ENCODE measurements at places on chromosomes 7 and 10. TPM values are rescaled to one million over a fixed set of nuclear protein-coding genes. Genes with fewer than 3 reads are reported as not detected.

Gene GDF2
- not detected for total RNA-seq

Gene SMIM30
- total RNA-seq, result 55.5 TPM

Gene ARMH3
- total RNA-seq, result 21.9 TPM

Gene UNC5B
- total RNA-seq, result not detected

Gene RBAK
- 11.3 TPM for total RNA-seq

Gene ZNF365
- total RNA-seq, result not detected

Gene PPP1R3A
- total RNA-seq, result not detected

Gene IL2RA
- 698 TPM for total RNA-seq

Gene SAMD9L
- total RNA-seq, result 21.5 TPM

DNA sequence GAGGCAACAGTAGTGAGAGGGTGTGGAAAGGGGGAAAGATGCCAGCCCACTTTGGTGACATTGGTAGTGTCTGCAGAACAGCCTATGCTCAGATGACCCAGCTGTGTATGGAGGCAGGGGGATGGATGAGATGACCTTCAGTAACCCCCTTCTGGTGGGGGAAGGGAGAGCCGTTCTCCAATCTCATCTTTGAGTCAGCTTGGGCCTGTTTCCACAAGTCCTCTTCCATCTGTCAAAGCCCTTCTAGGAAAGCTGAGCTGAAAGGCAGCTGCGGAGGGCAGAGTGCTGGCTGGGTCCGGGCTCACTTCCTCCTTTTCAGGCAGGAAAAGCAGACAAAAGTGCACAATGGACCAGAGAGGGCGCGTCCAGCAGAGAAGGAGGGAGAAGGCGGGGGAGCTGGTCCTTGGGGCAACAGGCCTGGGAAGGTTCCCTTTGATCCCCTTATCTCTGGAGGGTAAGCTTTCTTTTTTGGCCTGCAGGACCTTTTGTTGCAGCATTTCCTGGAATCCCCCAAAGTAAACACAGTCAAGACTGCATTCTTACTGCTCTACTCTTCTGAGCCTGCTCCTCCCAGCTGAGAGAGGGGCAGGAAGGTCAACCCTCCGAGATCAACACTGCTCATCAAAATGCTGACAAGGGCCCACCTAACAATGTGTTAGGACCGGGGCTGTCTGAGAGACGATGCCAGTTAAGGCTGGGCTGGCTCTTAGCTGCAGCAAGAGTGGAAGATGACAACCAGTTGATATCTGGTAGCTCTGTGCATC is 1.2 kb upstream of the LRMDA start:
- DNase-seq, result no peak
- no peak overlapping the region for H3K27ac ChIP-seq
- H3K4me3 ChIP-seq, result no peak overlapping the region
- H3K4me1 ChIP-seq, result no peaks in the 10 kb centered on the region
- H3K27me3 ChIP-seq, result peaks cover 59% of the 10 kb centered on the region

GRCh38 chr10:70921285-70921684 is 32.9 kb upstream of the PCBD1 start:
- no peaks in the 10 kb centered on the region for H3K27me3 ChIP-seq
- DNase-seq, result no peak
- H3K36me3 ChIP-seq, result no peaks in the 10 kb centered on the region

GRCh38 chr7:53218730-53219504 is 183.5 kb downstream of the POM121L12 start:
- no peak overlapping the region for H3K4me3 ChIP-seq
- H3K4me1 ChIP-seq, result no peaks in the 10 kb centered on the region
- DNase-seq, result no peak
- H3K27ac ChIP-seq, result no peak overlapping the region
- no peaks in the 10 kb centered on the region for H3K36me3 ChIP-seq

- no peaks in the 10 kb centered on the region for H3K27me3 ChIP-seq
- H3K4me3 ChIP-seq, result no peak overlapping the region
- peaks cover 38% of the 10 kb centered on the region for H3K4me1 ChIP-seq
- H3K36me3 ChIP-seq, result peaks cover 52% of the 10 kb centered on the region
- no peak for DNase-seq
- H3K27ac ChIP-seq, result no peak overlapping the region
Observed at GRCh38 chr7:7219216-7219615, 36.9 kb downstream of the C1GALT1 start.

- no peak overlapping the region for H3K27ac ChIP-seq
- H3K4me1 ChIP-seq, result peaks cover 2% of the 10 kb centered on the region
- DNase-seq, result no peak
- H3K27me3 ChIP-seq, result no peaks in the 10 kb centered on the region
- no peak overlapping the region for H3K4me3 ChIP-seq
Observed at GRCh38 chr7:30084212-30084611, 50.6 kb upstream of the MTURN start.

DNA sequence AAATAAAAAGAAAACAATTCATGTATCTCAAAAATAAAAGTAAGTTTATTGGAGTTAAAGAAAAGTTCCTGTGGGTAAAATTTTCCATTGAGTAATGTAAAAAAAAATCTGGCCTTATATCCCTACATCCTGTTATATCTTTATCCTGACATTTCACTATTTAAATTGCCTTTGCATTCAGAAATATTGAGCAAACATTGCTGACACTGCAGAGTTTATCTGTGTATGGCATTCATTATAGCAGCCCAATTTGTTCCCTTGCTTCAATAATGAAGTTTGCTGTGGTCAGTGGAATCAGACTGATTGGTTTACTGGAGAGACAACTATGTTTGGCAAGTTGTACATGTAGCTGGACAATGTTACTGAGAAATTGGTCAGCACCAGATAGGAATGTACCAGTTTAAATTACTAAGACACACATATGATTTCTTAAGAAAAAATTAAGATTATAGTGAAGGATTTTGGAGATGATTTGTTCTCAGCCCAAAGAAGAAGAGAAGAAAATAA is 271.7 kb downstream of the ANKRD7 start:
- no peak overlapping the region for H3K27ac ChIP-seq
- no peaks in the 10 kb centered on the region for H3K27me3 ChIP-seq
- no peak overlapping the region for H3K4me3 ChIP-seq
- DNase-seq, result no peak

DNA sequence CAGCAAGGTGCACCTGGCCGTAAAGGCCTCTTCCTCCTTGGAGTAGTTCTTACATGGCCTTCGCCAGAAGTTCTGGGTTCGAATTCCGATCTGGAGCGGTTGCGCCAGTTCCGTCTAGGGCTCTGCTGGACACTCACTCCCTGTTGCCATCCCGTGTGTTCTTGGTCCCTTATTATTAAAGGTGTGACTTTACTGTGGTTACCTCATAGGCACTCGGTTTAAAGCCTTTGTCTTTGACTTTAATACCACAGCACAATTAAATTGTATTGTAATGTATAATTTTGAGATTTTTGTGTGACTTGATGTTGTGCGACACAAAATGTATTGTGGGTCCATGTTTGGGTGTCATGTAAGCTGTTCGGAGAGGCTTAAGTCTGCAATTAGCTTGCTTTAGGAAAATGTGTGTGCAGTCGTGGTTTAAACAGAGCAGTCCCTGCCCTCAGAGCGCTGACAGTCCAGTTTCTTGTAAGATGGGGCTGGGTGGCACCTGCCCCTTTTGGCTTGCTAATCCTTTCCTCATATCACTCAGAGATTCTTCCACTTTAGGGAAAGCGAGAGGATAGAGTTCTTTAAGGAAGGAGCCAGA is 919 bp downstream of the INPP5F start:
- H3K4me1 ChIP-seq, result peaks cover 51% of the 10 kb centered on the region
- H3K4me3 ChIP-seq, result peak overlapping the region; percentile 90
- no peak for DNase-seq
- H3K36me3 ChIP-seq, result peaks cover 28% of the 10 kb centered on the region

DNA sequence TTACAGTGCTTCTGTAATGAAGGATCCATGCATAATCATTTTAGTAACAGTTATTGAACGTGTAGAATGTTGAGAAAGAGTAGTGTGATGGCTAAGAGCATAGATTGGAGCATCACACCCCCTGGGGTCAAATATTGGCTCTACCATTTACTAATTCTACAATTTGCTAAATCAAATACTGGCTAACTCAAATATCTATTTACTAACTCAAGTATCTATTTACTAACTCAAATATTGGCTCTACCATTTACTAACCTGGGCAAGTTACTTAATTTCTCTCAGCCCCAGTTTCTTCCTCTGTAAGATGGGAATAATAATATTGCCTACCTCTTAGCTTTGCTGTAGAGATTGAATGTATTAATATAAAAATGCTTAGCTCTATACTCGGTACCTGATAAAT is 64.0 kb downstream of the CDK14 start:
- H3K36me3 ChIP-seq, result no peaks in the 10 kb centered on the region
- H3K4me1 ChIP-seq, result no peaks in the 10 kb centered on the region
- DNase-seq, result no peak

DNA sequence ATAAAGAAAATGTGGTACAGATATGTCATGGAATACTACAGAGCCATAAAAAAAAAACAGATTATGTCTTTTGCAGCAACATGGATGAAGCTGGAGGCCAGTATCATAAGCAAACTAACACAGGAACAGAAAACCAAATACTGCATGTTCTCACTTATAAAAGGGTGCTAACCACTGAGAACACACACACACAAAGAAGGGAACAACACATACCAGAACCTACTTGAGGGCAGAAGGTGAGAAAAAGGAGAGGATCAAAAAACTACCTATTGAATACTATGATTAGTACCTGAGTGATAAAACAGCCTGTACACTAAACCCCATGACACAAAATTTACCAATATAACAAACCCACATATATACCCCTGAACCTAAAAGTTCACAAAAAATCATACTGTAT is 144.6 kb downstream of the TPK1 start:
- no peak overlapping the region for H3K4me3 ChIP-seq
- H3K36me3 ChIP-seq, result peaks cover 10% of the 10 kb centered on the region
- no peak overlapping the region for H3K27ac ChIP-seq
- no peaks in the 10 kb centered on the region for H3K27me3 ChIP-seq
- DNase-seq, result no peak

DNA sequence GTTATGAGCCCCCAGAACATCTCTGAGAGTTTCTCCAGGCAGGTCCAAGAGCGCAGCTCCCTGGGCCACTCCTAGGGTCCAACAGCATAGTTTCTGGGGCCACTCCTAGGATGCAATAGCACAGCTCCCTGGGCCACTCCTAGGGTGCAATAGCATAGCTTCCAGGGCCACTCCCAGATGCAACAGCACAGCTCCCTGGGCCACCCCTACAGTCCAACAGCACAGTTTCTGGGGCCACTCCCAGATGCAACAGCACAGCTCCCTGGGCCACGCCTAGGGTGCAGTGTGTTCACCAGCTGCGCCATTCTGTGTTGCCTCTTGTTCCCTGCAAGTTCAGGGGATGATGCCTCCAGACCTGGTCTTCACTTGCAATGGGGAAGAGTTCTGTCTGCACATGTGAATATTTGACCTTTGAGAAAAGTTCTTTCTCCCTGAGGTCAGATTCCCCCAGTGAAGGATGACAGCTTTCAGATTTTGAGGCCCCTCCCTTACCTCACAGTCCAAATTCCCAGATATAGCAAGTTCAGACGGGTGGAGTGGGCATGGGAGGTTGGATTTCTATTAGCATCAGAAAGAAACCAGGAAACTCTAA is 43.0 kb upstream of the LEP start:
- no peak overlapping the region for H3K27ac ChIP-seq
- no peak overlapping the region for H3K4me3 ChIP-seq
- peaks cover 13% of the 10 kb centered on the region for H3K4me1 ChIP-seq
- no peak for DNase-seq
- H3K27me3 ChIP-seq, result peaks cover 29% of the 10 kb centered on the region
- H3K36me3 ChIP-seq, result peaks cover 10% of the 10 kb centered on the region

DNA sequence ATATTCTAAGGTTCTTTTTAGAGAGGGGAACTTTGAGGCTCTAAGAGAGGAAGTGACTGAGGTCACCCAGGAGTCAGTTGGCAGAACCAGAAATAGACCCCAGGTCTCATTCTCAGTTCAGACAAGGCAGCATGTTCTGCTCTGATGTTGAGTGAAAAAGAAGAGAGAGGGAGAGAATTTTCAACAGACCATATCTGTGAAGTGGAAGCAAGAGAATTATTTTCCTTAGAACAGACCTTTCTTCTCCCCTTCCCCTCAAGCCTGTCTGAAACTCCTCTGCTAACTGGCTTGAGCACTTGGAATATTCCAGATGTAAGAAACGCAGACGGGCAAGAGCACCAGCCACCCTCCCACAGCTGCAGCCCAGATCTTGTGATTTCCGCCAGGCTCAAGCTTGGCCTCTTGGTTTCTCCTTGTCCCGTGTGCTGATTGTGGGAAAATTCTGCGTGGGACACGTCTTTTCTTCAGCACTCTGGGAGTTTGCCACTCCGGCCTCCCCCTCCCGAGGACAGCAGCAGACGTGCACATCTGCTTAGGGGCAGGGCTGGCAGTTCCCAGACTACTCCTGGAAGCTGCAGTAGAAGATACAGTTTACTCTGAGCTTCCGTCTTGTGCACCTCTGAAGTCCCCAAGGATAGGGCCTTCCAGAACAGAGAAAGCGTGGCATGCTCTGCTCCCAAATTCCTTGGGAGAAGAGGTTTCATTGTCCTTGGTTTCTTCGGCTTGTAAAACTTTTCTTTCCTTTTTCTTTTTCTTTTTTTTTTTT is 22.7 kb upstream of the IKZF1 start:
- no peak for DNase-seq
- peak overlapping the region; percentile 91 for H3K27ac ChIP-seq
- peaks cover 12% of the 10 kb centered on the region for H3K36me3 ChIP-seq
- no peaks in the 10 kb centered on the region for H3K27me3 ChIP-seq

DNA sequence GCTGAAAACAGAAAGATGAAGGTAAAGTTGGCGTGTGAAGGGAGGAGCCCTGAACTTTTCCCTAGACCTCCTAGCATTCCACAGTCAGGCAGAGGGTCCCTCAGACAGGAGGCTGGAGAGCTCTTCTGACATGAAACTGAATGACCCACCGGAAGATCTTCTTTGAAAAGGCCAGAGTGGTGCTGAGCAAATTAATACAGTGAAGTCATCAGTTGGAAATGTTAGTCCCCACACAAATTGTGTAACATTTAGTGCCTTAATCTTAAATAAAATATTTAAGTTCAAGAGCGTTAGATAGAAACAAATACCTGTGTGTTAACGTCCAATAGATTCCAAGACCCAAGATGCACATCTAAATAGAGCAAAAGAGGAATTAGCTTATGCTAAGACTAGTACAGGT is 49.0 kb upstream of the WNT16 start:
- peak overlapping the region; percentile 83 for H3K27ac ChIP-seq
- peaks cover 31% of the 10 kb centered on the region for H3K27me3 ChIP-seq
- peaks cover 18% of the 10 kb centered on the region for H3K4me1 ChIP-seq

DNA sequence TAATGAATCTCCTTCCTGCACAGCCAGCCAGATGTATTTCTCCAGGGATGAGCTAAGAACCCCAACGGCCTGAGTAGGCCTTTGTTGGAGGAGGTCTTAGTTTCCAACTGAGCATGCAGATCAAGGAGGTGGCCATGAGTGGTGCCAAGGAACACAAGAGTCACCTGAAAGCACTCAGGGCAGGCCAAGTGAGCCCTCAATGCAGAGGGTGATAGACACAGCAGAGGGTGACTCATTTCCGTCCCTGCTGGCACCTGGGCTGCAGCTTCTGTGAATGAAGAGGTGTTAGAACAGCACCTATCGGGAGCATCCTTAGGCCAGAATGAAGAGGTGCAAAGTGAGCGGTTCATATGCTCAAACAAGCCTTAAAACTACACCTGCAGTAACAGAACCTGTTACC is 211.8 kb downstream of the FRMD4A start:
- H3K36me3 ChIP-seq, result no peaks in the 10 kb centered on the region
- no peak overlapping the region for H3K27ac ChIP-seq
- no peak for DNase-seq
- H3K27me3 ChIP-seq, result no peaks in the 10 kb centered on the region
